ENCODE measurements at places on chromosomes 1 and 21. TPM values are rescaled to one million over a fixed set of nuclear protein-coding genes. Genes with fewer than 3 reads are reported as not detected.
A peak's percentile ranks its signal among the peaks of the same experiment; 100 is the strongest.

Gene ORC1
- 0.43 TPM for total RNA-seq

DNA sequence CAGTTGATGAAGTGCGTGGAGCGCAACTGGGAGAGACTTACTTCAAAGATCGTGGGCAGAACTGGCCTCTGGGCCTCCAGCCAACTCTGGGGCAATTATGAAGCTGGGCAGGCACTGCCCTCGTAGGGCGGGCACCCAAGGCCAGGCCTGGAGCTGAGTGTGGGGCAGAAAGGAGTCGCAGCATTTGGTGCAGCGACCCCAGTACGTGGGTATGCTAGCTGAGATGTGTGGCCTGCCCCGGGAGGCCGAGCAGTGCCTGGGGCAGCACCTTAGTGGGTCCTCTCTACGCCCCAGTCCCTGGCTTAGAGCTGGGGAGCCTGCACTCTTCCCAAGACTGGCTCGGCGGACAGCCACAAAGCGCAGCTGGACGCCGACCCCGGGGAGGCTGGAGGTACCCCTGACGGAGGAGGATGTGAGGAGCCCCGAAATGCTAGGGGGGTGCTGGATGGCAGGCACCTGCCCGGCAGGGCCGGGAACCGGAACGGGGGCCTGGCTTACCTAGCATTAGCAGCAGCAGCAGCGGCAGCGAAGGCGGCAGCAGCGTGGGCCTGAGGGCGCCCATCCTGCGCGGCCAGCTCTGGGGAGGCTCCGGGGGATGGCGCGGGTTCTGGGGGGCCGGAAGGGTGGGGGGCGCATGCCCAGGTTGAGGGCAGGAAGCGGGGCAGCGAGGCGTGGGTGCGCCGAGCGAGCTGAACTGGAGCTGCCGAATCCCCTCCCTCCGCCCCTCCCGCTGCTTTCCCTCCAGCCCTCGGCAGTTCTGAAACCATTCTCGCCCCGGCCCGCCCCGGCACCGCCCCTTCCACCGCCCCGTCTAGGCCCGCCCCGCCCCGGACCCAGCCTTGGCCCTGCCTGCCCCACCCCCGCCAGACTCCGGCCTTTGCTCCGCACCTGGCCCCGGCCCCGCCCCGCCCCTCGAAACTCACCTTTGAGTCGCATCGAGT lies at the start of gene IGSF8:
TSS of gene IGSF8 (minus strand) at position 709 of the 941 bp plus-strand sequence. CDS start at position 562, 147 bp downstream.
- peak; percentile 96 for DNase-seq

Gene NUP210L
- total RNA-seq, result 2.1 TPM

Gene HP1BP3
- total RNA-seq, result 249 TPM

Gene OR2M3
- not detected for total RNA-seq

DNA sequence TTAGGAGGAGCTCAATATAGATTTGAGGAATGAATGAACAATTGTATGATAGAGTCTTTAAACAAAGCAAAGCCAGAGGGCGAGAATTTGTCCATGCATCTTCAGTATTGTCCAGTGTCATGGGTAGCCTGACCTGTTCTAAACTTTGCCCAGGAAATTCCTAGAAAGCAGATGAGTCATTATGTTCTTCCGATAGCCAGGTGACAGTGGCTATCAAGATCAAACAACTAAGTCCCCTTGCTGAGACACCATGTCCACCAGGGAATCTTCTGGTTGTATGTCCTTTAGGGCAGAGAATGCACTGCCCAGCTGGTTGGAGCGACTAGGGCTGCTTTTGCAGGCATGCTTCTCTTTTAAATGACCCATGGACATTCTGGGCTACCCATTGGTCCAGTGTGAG lies 1.8 kb upstream of the SLC26A9 start:
- DNase-seq, result no peak

- DNase-seq, result no peak
Observed at GRCh38 chr1:223845037-223845809, 524 bp downstream of the TP53BP2 start.

- DNase-seq, result no peak
Observed at GRCh38 chr1:165857046-165857801, 29.8 kb downstream of the UCK2 start.

GRCh38 chr1:167643441-167643840 lies 13.4 kb downstream of the RCSD1 start:
- no peak for DNase-seq
